ENCODE measurements at places on chromosomes 4 and X.

DNA sequence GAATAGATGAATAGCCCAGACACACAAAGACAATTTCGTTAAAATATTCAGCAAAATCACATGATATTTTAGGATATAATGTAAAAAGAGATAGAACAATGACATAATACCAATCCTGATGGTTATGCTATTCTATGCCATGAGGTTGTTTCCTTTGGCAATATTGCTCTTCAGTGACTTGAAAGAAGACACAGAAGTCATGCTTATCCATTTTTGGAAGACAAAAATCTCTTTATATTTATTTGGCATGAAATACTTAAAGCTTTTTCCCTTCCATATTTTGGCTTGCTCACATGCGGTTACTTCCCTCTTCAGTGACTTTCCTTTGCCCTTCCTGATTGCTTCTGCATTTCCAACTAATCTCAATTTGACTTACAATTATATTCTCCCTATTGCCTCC, 314.8 kb downstream of the IQCM start:
- no peak for DNase-seq

DNA sequence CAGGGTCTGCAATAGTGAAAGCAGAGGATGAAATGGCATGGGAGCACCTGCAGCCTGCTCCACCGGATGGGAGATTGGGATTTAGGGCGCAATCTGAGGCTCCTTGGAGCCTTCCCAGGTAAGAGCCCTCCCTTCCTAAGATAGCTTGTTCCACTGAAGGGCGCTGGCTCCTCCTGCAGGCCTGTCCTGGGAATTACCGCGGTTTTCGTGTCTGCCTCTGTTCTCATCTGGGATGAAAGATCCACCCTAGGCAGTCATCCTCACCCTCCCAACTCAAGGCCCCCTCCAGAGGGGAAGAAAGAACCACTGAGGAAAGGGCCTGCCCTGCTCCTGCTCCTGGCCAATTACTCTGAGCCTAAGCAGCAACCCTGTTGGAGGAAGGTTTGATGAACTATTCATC, 547.5 kb downstream of the SMARCA1 start:
- no peak for DNase-seq

DNA sequence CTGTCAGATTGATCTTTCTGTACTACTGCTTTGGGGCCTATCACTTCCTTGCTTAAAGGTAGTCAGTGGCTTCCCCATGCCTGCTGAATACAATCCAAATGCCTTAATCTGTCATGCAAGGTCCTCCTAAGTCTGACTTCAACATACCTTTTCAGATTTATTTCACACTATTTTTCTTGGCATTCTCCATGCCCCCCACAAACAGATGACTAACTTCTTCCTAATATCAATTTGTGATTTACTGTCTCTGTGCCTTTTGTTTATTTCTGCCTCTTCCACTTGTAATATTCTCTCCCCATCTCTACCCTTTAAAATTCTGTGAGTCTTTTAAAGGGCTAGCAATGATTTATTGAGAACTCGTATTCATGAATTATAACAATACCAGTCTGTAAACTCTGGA, 41.8 kb downstream of the OCRL start:
- DNase-seq = no peak

DNA sequence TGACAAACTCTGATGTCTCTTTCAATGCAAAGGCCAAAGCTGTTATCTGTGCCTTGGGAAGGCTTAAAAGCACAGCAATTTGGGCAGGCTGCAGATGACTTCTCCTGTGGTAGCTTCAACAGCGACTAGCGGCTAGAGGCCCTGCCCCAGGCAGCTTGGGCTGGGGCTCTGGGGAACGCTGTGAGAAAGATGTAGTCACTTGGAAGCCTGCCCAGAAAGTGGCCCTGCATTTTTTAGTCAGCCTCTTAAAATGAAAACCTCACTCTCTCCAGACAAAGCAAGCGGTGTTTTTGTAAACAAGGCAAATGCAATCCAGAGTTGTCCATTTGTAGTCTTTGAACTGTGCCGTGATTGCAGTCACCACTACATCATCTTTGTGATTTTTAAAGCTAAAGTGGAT, 27.5 kb downstream of the PCYT1B start:
- DNase-seq = no peak

- no peak for DNase-seq
These were observed 21.1 kb upstream of the CD40LG start for GRCh38 chrX:136626891-136627290.

DNA sequence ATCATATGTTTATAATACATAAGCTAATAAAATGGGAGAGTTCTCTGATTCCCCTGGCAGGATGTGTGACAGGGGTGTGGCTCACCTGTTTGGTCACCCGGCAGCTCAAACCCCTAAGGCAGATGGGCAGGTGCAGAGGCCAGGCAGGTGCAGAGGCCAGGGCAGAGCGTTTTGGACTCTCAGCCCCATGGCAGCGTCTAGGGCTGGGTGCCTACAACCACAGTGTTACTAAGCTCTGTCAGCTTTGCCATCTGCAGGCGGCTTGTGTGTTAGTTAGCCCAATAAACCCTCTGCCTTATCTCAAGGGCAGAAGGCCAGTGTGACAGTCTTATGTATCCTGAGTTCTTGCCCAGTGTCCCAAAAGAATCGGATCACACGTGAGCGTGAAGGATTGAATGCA, 54.0 kb upstream of the UGT2B15 start:
- DNase-seq = no peak

GRCh38 chr4:55424791-55425190, 29.0 kb downstream of the TMEM165 start:
- DNase-seq = no peak

DNA sequence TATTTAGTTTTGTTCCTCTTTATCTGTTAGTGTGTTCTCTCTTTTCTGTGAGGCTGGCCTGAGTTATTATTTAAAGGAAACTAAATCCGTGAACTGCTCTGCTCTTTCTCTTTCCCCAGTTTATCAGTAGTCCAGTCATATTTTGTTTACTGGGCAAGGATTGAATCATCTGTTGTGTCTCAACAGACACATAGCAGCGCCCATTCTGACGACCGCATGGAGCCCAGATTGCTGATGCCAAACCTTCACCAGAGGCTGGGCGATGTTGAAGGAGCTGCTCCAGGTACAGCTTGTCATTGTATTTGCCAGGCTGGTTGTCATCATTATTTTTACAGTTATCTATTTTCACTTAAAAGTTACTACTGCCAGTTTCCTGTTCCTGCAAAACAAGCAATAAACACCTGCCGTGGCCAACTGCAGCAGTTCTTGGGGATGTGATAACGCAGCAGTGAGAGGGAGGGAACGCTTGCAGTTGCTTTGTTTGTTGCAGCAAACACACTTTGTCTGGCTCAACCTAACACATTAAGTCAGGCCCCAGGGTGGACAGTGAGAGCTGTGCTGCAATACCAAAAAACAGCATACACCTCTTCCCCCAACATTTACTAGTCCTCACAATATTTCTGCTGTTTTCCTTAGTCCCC, 10.1 kb downstream of the REELD1 start:
- no peak for DNase-seq

GRCh38 chr4:117984366-117984680, 50.0 kb upstream of the NDST3 start:
- DNase-seq = no peak

DNA sequence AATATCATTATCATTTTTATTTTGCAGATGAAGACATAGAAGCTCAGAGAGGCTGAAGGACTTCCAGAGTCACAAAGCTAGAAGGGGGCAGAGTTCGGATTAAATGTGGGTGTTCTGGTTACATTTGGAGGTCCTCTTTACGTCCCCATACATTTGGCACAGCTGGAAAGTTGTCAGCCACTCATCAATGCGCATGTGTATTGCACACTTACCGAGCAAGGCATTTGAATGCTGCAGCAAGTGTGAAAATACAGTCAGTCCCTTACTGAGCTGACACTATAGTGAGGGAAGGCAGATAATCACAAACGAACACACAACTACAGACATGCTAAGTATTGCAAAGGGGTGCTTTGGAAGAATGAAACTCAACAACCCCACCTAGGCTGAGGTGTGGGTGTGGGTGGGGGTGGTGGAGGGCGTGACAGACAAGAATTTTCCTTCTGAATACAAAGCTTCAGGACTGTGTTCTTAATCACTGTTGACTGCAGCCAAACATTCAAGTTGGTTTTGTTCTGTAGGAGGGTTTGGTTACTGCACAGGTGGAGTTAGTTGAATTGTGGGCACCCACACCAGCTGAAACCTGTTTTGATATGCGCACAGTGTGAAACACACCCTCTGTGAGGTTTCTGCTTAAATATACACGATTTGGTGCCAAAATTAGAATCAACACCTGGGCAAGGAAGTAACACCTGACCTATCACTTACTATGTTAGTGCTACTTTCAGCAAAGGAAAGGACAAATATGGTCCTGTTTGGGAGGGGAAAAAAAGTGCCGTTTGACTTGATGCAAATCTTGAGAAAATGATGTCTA, 72.4 kb downstream of the COQ2 start:
- peak; percentile 8 for DNase-seq

- no peak for DNase-seq
These were observed 61.9 kb downstream of the PRKG2 start for GRCh38 chr4:81152839-81153713.

GRCh38 chr4:24928708-24929107, 15.9 kb upstream of the CCDC149 start:
- no peak for DNase-seq

DNA sequence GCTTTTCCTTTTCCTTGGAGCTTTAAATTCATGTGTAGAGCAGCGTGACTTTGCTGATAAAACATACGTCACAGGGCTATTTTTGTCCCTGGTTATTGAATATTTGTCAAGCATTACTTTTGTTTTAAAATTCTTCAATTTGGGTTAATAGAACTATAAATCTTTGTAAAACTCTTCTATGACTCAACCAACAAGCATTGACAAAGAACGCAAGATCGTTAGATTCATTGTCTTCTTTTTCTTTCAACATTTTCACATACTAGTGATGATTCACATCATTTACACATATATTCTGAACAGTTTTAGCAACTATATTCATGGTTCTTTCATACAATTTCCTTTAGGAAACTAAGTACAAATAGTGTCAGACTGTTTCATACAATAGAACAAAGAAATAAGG, 72.0 kb upstream of the GPM6A start:
- DNase-seq = no peak

- no peak for DNase-seq
These were observed 77.1 kb downstream of the RBM47 start for GRCh38 chr4:40552536-40552935.

DNA sequence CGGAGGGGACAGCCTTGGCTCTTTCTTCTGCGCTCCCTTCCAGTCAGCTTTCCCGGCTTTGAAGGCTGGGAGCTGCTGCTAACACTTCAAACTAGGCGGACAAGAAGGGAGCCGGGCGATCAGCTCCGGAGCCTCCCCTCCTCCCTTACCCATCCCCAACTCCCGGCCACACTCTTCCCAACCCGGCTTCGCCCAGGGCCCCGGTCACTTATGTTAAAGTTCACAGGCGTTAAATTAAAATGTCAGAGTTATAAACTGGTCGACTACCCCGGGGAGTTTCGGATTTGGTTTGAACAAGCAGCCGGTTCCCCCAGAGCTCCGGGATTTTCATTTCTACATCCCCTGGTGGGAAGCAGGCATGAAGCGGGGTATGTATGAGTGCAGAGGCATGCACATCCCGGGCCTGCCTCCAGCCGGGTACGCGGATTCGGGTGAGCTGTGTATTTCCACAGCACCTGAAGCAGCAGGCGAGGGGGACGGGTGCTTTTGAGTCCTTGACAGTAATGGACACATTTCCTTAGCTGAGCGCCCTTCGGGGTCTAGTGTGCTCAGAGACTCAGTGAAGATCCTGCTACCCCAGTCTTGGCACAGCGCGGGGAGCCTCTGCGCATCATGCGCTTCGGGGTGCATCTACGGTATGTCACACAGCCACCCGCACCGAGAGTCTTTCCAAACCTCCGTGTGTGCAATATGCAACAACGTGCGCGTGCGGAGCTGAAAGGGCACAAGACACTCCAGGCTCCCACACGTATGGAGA, 880 bp downstream of the UNC5C start:
- no peak for DNase-seq

GRCh38 chr4:73832651-73833237, 3.7 kb upstream of the CXCL6 start:
- DNase-seq = no peak

- no peak for DNase-seq
These were observed 561.4 kb downstream of the ZIC3 start for GRCh38 chrX:138127314-138127713.

GRCh38 chrX:156002507-156002906, 5.0 kb downstream of the IL9R start:
- no peak for DNase-seq

DNA sequence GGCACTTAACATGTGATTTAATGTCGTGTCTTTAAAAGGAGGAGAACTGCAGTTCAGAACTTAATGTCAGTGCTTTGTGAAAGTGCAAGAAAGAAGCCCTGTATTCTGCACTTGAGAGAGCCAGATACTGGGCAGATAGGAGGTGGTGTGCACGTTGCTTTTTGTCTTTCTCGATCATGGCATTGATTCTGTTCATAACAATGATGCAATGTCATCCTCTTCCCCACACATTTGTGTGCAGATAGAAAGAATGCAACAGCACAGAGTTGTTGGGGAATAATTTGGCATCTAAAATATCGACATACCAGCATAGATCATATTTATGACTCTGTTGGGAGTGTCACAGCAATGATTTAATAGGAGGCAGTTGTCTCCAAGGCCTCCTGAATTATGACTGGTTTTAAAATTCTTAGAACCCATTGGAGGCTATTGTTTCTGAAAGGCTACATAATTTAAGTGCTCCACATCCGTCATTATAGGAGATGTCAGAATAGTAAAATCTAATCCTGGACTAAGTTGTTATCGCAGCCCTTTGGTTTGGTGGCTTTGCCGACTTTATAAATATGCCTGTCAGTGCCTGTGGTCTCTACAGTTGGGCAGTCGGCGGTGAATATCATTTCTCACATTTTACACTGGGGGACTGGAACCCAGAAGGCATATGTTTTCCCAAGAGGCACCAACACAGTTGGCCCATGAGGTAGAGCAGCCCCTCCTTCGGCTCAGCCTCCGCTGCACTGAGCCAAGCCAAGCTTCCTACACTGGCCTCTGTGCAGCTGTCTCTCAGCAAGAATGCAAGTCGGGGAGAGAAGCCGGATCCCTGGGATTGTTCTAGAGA, 124.9 kb downstream of the PTTG2 start:
- no peak for DNase-seq

DNA sequence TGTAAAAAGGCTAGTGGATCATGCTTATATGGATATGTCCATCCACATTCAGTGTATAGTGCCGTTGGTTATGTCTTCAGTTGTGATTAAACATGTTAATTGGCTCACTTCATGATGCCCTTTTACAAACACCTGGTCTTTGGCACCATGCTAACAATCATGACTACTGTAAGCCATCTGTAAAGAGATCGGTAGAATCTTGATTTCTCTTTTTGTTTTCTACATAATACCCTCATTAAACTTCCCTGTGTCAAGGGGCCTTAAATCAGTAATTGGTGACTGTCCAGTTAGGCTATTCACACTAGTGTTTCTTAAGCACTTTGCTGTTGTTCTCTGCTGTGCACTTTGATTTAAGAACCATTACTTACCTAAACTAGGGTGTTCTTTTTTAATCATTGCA, 475.2 kb downstream of the RPA4 start:
- no peak for DNase-seq

GRCh38 chrX:48905090-48905790, 6.2 kb downstream of the SLC35A2 start:
- no peak for DNase-seq
